ENCODE measurements at places on chromosomes 5 and 9. TPM values are rescaled to one million over a fixed set of nuclear protein-coding genes. Genes with fewer than 3 reads are reported as not detected.

Gene NOTCH1
- 11.7 TPM for total RNA-seq

Gene ARID3C
- total RNA-seq = not detected

GRCh38 chr5:154712518-154713437 lies 42.4 kb upstream of the LARP1 start:
- DNase-seq = peak; percentile 81
- peak overlapping the region; percentile 63 for H3K4me3 ChIP-seq
- peaks cover 10% of the 10 kb centered on the region for H3K36me3 ChIP-seq

- H3K27me3 ChIP-seq = no peaks in the 10 kb centered on the region
- H3K4me1 ChIP-seq = no peaks in the 10 kb centered on the region
- H3K4me3 ChIP-seq = no peak overlapping the region
- no peak overlapping the region for H3K27ac ChIP-seq
- no peaks in the 10 kb centered on the region for H3K36me3 ChIP-seq
These were observed 197.9 kb downstream of the IRX2 start for GRCh38 chr5:2553611-2554010.

- DNase-seq = no peak
- H3K4me3 ChIP-seq = no peak overlapping the region
- H3K4me1 ChIP-seq = no peaks in the 10 kb centered on the region
- H3K27me3 ChIP-seq = no peaks in the 10 kb centered on the region
These were observed 36.0 kb downstream of the POC5 start for GRCh38 chr5:75681125-75681830.

Gene CAMK2A
- not detected for total RNA-seq

DNA sequence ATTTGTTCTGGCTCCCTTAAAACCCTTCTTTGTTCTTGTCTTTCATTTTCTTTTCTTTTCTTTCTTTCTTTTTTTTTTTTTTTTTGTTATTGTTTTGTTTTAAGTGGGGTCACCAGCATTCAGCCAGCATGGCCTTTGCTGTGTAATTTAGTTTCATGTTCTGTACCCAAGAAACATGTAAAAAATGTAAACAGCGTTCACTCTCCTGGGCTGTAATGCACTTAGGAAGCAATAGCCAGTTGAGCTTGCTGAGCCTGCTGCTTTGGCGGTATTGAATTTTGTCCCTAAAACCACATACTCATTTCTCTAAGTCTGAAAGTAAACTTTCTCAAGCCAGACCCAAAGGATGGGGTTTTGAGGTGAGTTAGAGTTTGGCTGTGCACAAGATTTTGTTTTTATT lies 158.6 kb downstream of the PAPPA start:
- H3K27me3 ChIP-seq = no peaks in the 10 kb centered on the region
- H3K4me3 ChIP-seq = no peak overlapping the region

DNA sequence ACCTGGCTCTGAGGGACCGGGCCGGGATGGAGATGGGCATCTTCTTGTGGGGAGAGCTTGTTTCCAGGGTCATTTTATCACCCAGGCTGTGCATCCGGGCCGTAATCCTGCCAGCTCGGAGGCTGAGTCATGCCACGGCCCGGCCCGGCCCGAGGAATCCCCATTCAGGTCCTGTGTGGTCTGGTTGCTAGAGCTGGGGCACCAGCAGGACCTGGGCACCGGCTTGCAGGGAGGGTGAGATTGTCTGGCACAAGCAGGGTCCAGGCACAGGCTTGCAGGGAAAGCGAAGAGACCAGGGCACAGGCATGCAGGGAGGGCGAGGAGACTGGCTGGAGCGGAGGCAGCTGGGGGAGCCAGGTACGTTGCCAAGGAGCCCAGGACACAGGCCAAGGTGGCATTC lies 106.8 kb downstream of the RXRA start:
- no peak for DNase-seq
- no peaks in the 10 kb centered on the region for H3K4me1 ChIP-seq
- H3K36me3 ChIP-seq = peaks cover 8% of the 10 kb centered on the region
- H3K27ac ChIP-seq = no peak overlapping the region

DNA sequence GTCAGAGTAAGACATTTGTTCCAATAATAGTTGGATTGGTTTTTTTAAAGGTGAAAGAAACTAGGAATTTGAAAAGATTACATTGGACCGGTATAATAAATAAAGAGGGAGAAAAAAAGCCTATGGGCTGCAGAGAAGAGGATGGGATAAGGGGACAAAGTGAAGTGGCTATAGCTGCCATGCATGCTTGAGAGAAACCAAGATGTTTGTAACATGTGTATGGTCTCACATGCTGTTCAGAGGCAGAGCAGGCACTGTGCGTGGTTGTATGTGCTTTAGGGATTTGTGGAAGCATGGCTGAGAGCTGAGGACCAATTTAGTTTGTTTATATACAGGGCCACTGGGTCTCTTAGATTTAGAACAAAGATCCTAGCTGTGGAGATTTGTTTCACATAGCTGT lies 32.7 kb downstream of the LNPEP start:
- DNase-seq = no peak
- no peaks in the 10 kb centered on the region for H3K36me3 ChIP-seq
- H3K27me3 ChIP-seq = no peaks in the 10 kb centered on the region
- peaks cover 14% of the 10 kb centered on the region for H3K4me1 ChIP-seq
- H3K4me3 ChIP-seq = no peak overlapping the region

DNA sequence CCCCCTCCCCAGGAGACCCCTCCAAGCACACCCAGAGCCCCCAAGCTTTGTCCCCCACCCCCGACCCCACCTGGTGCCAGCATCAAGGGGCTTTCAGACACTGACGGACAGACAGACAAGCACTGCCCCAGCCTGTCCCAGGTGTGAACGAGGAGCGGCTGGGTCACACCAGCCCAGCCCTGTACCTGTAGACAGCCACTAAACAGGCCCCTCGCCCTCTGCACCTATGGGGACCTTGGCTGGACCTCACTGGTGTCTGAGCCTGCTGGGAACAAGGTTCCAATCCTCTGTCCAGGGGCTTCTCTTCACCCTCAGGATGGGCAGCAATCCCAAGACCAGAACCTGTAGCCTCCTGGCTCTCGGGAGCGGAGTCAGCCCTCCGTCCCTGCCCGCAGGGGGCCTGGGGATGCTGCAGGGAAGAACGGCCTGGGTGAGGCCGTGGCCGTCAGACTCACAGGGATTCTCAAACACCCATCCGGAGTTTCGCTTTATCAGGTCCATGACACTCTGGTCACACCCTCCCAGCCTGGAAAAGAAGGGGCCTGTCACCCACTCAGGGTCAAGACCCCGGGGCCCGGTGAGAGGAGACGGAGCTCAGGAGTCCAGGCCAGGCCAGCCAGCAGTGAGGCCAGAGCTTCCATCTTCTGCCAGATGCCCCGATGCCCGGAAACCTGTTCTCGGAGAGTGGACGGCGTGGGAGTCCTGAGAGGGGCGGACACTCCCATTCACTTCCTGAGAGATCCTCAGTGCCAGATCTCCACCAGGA lies 2.8 kb downstream of the LCN6 start:
- H3K27me3 ChIP-seq = peaks cover 71% of the 10 kb centered on the region
- H3K4me3 ChIP-seq = no peak overlapping the region
- H3K36me3 ChIP-seq = no peaks in the 10 kb centered on the region
- no peaks in the 10 kb centered on the region for H3K4me1 ChIP-seq
- no peak overlapping the region for H3K27ac ChIP-seq
- DNase-seq = no peak

DNA sequence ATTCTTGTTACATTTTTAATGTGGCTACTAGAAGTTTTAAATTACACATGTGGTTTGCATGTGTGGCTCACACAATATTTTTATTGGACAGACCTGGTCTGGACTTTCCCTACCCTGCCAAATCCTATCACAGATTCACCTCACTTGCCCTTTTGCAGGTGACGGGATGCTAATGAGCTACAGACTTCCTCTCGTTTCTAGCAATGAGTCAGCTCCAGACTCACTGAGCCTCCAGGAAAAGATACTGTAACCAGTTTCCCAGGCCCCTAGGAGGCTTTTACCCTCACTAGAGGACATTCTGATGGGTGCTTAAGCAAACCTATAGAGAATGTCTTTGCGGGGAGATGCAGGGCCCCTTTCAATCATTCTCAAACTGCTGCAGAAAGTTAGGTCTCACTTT lies 135.4 kb downstream of the WDR41 start:
- H3K27me3 ChIP-seq = no peaks in the 10 kb centered on the region
- H3K4me3 ChIP-seq = no peak overlapping the region
- peak; percentile 54 for DNase-seq
- no peak overlapping the region for H3K27ac ChIP-seq

DNA sequence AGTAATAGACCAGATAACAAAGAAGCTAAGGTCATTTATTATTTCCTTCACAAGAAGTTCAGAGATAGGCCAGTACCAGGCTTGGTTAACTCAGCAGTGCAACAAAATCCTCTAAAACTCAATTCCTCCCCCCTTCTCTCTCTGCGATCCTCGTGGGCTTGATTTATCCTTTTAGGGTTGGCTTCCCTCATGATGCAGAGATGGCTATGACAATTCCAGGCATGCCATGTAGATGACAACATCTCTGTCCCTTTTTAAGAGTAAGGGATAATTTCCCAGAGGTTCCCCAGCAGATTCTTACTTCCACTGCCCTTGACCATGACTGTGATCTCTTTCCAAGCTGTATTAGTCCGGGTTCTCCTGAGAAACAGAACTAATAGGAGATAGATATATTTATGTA lies 28.7 kb upstream of the DAP start:
- H3K4me1 ChIP-seq = no peaks in the 10 kb centered on the region
- H3K4me3 ChIP-seq = no peak overlapping the region
- DNase-seq = no peak
- no peak overlapping the region for H3K27ac ChIP-seq
- H3K27me3 ChIP-seq = peaks cover 6% of the 10 kb centered on the region

DNA sequence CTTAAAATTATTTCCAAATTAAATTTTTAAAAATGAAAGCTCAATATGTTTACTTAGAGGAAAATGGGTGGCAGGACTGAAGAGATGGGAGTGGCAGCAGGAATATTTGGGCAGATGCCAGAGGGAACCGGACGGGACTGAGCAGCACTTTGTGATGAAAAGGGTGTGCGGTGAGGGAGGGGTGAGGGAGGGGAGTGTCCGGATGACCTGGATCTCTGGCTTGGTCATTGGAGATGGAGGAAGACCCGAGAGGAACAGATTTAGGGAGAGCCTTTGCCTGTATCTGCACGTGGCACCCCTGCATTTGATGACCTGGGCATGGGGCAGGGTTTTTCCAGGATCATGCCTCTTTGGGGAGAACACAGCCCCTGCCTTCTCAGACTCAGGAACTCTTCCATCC lies 201.1 kb upstream of the MVB12B start:
- no peaks in the 10 kb centered on the region for H3K4me1 ChIP-seq
- DNase-seq = no peak
- no peak overlapping the region for H3K4me3 ChIP-seq

DNA sequence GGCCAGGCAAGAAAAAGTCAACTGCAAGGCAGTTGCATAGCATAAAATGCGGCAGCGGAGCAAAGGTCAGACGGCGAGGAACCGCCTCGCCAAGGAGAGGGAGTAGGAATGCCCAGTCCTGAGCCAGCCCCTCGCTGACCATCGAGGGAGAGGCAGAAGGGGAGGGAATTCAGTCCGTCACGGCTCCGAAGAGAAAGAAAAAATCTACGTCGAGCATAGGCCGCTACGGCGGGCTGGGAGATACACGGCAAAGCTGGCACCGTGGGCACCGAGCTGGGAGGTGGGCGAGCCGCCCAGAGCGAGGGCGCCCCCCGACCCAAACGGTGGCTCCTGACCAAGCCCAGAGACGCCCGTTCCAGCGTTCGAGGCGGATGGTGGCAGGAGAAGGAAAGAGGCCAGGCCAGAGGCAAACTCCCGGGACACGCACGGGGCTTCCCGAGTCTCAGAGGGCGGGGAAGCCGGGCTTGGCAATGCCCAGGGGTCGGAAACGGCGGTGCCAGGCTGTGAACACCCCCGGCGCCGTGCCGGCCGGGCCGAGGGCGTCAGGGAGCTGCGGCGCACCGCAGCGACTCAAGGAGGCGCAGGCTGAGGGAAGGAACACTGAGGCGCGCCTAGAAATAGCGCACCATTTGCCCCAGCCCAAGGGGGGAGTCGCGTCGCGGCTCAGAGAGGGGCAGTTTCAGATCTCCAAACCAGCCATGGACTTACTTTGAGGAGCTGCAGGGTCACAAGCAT lies 518 bp downstream of the SPRY4 start:
- H3K4me3 ChIP-seq = peak overlapping the region; percentile 98
- H3K27ac ChIP-seq = peak overlapping the region; percentile 92
- H3K27me3 ChIP-seq = no peaks in the 10 kb centered on the region
- peak; percentile 64 for DNase-seq
- peaks cover 47% of the 10 kb centered on the region for H3K4me1 ChIP-seq

Gene CLIC3
- 0.91 TPM for total RNA-seq

GRCh38 chr5:132961887-132962286 lies 1.5 kb downstream of the AFF4 start:
- no peak for DNase-seq
- H3K27ac ChIP-seq = peak overlapping the region; percentile 98
- no peaks in the 10 kb centered on the region for H3K4me1 ChIP-seq
- H3K36me3 ChIP-seq = peaks cover 42% of the 10 kb centered on the region

DNA sequence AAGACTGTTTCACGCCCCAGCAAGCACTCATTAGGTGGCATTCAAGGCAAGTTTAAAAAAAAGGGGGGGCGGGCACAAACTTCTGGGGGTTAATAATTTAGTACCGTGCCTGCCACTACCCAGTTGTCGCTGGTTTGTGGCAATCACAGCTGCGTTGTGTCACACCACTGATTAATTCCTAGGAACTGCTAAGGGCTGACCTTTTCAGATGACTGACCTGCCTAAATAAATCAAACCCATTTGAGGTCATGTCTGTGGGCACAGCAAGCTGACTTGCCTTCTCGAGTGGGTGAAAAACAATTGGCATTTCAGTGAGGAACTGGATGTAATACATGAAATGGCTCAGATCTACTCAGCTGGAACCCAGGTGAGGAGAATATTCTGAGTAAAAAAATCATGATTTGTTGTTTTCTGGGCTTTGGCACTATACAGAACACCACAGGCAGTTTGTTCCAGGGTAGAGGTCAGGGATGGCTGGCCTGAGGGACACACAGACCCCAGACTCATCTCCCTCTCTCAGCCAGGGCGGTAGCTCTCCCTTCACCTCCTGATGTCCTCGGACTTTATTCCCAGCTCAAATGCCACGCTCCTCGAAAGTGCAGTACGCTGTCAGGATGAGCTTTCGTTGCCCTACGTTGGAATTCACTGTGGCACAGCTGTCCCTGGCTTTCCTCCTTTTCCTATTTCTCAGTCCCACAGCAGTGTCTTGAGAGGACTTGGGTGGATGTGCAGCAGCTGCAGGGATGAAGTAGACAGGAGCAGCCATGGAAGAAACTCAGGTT lies 15.5 kb upstream of the MGAT1 start:
- no peaks in the 10 kb centered on the region for H3K27me3 ChIP-seq
- no peak overlapping the region for H3K4me3 ChIP-seq
- no peak overlapping the region for H3K27ac ChIP-seq
- no peaks in the 10 kb centered on the region for H3K36me3 ChIP-seq
- no peaks in the 10 kb centered on the region for H3K4me1 ChIP-seq

- H3K4me1 ChIP-seq = peaks cover 9% of the 10 kb centered on the region
- no peaks in the 10 kb centered on the region for H3K27me3 ChIP-seq
- H3K27ac ChIP-seq = no peak overlapping the region
These were observed 107.7 kb upstream of the VCAN start for GRCh38 chr5:83363886-83364275.

DNA sequence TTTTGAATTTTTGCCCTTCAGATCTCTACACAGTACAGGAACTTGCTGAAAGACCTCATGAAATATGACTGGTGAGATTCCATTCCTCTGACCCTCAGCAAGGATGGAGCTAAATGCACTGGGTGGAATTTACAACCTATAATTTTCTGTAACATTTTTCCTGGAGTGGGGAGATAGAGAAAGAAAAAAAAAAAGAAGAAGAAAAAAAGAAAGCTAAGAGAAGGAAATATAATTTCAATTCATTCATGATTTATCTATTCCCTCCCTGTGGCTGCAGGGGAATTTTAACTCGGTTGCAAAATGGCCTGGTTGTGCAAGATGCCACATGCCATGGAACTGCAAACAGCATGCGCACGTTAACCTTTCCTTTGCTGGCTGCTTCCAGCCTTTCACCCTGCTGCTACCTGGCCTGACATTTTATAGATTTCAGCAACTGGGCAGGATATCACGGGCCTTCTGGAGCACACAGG lies 155.4 kb downstream of the FSTL4 start:
- no peak overlapping the region for H3K27ac ChIP-seq
- no peaks in the 10 kb centered on the region for H3K36me3 ChIP-seq
- no peak overlapping the region for H3K4me3 ChIP-seq
- DNase-seq = no peak

Measured in Calu3 (cell line).